ENCODE measurements at places on chromosomes 1 and 21.

- no peak for DNase-seq
Measured at GRCh38 chr1:178593515-178593914, 80.6 kb downstream of the TEX35 start.

- no peak for DNase-seq
Measured at GRCh38 chr1:7426780-7427604, 344.1 kb upstream of the VAMP3 start.

DNA sequence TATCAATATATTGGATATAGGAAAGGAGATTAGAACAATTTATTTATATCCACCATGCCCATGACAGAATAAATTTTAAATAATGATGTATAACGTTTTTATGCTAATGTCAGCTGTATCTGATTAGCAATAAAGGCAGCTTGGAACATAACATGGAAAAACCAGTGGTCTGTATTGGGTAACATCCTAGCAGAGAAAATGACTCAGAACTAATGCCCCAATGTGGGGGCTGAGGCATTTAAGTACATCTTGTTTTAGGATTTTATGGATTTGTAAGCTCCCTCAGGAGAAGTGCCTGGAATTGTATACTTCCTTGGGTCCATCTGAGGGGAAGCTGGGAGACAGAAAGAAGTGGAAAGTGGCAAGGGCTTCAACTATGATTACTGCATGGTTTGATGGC, 82.3 kb downstream of the HMCN1 start:
- no peak for DNase-seq

GRCh38 chr1:26705788-26706311, 10.0 kb downstream of the ARID1A start:
- no peak for DNase-seq

DNA sequence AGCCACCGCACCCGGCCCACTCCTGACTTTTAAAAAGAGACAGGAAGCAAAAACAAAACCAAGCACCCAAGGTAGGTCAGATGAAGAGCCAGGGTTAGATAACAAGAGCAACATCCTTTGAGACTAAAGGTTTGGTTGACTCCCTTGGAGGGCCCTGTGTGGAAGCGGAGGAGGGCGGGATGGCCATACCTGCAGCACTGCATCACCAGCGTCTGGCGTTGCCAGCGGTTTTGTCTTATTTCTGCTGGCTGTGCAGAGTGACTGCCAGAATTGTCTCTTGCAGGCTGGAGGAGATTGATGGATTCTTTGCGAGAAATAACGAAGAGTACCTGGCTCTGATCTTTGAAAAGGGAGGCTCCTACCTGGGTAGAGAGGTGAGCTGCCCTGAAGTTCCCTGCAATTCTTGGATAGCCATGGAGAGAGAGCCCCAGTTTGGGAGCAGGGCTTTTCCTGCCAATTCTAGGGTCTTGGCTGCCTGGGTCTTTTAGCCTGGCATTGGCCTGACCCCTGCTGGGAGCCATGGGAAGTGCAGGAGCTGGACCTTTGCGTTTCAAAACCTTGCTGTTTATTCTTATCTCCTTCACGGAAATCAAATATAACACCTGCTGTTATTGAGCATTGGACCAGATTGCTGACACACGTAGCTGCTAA, 24.0 kb downstream of the QSOX1 start:
- no peak for DNase-seq

DNA sequence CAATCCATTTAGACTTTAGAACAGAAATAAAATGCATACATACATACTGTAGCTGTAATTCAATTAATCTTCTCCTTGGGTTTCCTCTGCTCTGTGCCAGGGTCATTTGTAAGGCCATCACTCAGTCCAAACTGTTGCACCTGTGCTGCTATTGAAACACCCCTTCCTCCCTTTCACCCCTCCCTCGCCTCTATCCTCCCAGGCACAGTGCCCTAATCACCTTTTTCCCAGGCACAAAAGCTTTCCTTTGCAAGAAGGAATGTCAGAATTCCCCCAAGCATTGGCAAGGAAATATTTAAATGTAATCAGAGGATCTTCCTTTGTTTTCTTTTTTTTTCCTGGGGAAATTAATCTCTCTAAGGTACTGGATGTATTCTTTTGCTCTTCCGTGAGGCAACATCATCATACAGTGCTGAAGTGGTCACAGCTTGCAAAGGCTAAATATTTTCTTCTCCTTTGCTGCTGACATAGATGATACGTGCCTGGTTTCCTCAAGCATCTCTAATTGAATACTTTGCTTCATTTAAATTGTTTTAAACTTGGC, 339.3 kb upstream of the NR5A2 start:
- no peak for DNase-seq
